ENCODE measurements at places on chromosomes 5 and 9.

DNA sequence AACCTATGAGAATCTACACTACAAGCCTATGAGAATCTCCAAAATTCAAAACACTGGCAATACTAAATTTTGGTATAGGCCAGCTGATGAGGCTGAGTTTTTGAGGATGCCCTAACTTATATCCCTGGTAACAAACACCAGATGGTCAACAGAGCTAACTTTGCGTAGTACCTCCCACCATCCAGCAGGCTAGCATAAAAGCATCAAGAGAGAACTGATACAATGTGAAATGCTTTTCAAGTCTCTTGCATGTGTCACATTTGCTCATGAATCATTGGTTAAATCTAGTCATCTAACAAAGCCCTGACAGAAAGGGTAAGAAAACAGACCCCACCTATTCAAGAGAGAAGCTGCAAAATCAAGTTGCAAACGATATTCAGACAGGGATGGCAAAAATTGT is 1609.7 kb upstream of the CDH9 start:
- no peak for DNase-seq

- DNase-seq: no peak
Observed at GRCh38 chr5:98096155-98096554, 677.3 kb upstream of the RGMB start.

DNA sequence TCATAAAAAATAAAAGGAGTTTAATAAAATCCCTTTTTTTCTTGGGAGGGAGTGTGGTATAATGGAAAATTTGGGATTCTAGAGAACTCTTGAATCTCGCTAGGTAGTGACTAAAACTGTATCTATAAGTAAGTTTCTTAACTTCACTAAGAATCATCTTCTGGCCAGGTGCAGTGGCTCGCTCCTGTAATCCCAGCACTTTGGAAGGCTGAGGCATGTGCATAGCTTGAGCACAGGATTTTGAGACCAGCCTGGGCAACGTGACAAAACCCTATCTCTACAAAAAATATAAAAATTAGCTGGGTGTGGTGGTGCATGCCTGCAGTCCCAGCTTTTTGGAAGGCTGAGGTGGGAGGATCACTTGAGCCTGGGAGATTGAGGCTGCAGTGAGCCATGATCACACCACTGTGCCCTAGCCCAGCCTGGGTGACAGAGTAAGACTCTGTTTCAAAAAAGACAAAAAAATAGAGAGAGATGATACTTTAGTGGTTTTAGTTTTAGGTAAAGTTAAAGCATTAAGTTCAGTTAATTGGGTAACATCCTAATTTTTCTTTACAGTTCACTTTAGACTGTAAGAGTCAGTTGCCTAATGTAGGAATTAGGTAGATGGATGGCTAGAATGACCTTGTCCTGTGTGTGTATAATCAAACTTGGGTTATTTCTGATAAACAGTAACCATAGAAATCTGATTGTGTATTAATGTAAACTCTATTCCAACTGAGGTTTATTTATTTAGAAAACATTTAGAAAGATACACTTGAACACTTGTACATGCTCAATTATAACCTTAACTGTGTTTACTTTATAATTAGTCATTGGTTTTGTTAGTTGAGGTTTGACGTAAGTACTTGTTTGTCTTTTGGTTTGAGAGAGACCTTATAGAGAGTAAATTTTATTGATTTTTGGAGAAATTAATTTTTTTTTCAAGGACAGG is 17.8 kb downstream of the UNC13B start:
- no peak for DNase-seq

- no peak for DNase-seq
Observed at GRCh38 chr5:156359476-156359875, 32.5 kb downstream of the SGCD start.
